ENCODE measurements at places on chromosomes 5 and 9.

DNA sequence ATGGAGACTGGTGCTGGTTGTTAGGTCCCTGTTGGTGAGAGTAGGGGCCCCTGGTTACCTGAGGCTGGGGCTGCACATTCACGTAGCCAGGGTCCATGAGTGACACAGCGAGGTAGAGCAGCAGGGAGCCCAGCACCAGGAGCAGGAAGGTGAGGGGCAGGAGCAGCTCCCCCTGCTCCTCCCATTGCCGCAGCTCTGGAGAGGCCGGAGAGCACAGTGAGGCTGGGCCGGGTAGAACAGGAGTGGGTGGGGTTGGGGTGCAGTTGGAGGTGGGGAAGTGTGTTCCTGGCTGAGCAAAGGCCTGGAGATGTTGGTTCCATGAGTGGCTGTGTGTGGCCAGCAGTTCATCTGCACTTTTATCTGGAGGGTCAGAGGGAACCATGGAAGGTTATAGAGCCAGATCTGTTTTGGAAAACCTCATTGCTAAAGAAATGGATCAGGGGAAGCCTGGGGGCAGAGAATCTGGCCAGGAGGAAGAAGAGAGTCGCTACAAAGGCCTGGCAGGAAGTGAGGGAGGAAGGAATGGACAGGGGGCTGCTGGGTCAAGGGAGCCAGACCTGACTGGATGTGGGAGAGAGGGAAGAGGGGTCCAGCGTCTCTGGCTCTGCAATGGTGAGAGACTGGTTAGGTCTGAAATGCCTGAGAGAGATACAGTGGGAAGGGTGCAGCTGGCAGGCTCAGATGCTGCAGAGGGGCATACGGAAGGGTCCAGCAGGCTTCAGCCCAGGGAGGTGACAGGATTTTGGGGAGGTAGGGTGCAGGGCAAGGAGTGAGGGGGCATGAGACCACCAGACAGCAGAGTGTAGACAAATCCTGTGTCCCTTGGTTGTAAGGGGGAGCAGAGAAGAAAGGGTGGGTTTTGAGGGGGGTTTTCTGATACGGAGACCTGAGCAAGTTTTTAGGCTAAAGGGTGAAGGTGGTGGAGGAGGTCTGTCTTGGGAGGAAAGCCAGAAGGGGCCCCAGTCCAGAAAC, 1.3 kb downstream of the ZDHHC12 start:
- no peak for DNase-seq

DNA sequence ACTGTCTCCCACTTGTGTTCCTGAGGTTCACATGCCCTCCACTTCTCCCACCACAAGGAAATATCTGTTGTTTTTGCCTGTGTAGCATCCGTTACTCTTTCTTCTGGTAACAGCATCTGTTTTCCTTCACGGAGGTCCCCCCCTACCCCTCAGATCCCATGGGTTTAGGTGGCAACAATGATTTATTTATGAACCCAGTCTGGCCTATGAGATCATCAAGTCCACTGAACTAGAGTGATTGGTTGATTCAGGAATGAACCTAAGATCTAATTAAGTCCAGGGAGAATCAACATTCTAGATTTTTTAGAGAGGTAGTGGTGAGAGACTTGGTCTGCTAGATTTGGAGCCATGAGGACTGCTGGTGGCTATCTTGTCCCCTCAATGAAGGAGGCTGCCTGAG, 166.8 kb downstream of the NR3C1 start:
- DNase-seq: no peak

GRCh38 chr9:98242426-98242825, 13.0 kb downstream of the TBC1D2 start:
- no peak for DNase-seq

- no peak for DNase-seq
These were observed 20.1 kb downstream of the FBXL17 start for GRCh38 chr5:108361771-108362170.

DNA sequence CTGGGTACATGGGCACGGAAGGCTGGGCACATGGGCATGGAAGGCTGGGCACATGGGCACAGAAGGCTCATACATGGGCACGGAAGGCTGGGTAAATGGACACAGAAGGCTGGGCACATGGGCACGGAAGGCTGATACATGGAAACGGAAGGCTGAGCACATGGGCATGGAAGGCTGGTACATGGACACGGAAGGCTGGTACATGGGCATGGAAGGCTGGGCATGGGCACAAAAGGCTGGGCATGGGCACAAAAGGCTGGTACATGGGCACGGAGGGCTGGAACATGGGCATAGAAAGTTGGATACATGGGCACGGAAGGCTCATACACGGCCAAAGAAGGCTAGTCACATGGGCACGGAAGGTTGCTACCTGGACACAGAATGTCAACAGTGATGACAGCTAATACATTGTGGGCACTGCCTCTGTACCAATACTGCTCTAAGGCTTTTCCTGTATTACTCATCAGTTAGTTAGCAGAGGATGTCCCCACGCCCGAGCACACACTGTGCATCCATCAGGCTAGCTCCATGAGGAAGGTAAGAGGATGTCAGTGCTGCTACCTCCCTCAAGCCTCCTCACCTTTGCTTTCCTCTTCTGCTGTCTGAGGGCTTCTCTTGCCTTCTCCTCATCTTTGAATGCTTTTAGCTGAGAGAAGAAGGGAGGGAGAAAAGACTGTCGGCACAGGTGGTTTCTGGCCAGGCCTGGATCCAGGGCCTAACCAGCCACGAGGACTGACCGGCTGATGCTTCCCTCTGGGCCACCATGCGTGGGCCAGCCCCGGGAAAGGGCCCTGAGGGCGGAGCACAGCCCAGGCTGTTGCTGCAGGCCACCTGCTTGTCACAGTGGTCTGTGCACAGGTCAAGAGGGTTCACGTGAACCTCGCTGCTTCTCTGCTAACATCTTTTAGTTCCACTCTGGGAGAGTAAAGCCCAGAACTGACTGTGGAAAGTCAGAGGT, 14.3 kb downstream of the GPX3 start:
- no peak for DNase-seq

DNA sequence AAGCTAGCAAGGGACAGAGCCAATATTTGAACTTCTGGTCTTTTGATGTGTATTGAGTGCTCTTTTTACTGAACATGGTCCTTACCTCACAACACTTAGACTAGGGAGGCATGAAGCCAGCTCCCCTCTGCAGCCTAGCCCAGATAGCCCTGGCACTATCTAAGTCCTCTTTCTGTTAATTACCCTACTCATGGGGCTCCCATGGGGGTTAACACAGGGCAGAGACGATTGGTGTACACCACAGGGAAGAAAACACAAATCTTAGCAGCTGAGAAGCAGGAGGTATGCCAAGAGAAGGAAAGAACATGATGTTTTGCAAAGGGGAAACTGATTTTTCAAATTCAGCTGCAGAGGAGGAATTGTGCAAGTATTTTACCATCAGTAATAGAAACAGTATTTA, 383.8 kb downstream of the TMEM232 start:
- no peak for DNase-seq

DNA sequence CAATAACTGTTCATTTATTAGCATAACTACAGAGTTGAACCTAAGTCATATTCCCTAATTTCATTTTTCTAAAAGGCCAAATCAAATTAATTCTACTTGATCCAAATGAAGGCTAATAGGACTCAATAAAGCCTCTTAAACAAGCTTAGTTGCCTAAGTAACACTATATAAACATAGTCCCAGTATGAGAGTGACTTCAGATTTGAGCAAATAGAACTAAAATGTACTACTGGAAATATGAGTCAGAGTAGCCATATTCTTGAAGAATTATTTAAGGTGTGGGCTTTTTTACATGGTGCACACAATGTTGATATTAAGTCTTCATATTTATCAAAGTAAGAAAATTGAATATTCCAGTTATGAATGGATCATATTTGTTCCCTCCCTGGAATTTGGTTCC, 872.3 kb downstream of the MAT2B start:
- DNase-seq: no peak

GRCh38 chr5:177973066-177973635, 22.9 kb downstream of the PROP1 start:
- no peak for DNase-seq

DNA sequence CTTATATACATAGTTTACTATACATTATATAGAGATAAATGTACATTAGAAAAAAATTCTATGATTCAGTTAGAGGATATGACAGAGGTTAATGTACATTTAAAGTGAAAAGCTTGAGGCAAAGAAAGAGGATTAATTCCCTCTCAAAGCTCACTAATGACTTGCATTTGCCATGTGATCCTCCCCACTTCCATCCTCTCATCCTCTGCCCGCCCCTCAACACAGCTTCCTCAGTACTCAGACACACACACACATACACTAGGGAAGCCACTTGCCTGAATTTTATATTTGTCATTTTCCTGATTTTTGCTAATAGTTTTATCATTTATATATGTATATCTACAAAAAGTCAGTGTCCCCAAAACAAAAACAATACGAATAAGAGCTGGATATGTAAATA, 764.5 kb downstream of the EFNA5 start:
- DNase-seq: no peak

DNA sequence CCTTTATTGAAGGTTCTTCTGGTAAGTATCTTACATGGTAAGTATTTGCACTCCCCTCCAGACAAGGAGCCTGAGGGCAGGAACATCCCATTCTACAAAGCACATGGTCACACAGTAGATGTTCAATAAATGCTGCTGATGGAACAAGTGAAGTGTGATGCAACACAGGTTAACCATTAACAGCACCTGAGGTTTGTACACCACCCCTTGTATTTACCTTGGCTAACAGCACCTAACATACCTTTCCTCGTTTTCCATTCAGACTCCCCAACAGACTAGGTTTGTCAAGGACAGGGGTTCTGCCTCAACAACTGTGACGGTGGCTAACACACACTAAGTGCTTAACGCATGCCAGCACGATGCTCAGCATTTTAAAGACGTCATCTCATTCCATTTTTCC, 213.6 kb downstream of the MAPKAP1 start:
- DNase-seq: no peak

GRCh38 chr5:29276371-29276770, 1917.1 kb upstream of the CDH6 start:
- DNase-seq: no peak

DNA sequence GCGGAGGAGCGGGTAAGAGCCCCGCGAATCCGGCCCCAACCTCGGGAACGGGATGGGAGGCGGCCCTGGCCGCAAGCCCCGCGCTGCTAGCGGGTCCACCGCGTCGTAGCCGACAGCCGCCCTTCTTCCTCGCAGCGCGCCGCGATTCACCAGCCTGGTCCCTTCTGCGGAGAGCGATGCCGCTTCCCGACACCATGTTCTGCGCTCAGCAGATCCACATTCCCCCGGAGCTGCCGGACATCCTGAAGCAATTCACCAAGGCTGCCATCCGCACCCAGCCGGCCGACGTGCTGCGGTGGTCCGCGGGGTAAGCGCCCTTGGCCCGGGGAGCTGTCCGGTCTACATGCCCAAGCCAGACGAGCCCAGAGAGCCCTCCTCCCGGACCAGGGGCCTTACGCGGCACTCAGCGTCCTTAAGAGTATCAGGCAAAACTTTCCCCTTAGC, 335 bp downstream of the ROPN1L start:
- DNase-seq: peak; percentile 50

- DNase-seq: no peak
These were observed 85.0 kb downstream of the LURAP1L start for GRCh38 chr9:12859704-12860251.

GRCh38 chr9:70112981-70113380, 69.3 kb downstream of the MAMDC2 start:
- DNase-seq: no peak
